ENCODE measurements at places on chromosomes 11 and 22. TPM values are rescaled to one million over a fixed set of nuclear protein-coding genes. Genes with fewer than 3 reads are reported as not detected.

ZNF280B gene
- total RNA-seq, result 51.2 TPM

PHF21B gene
- total RNA-seq, result 37.9 TPM

RIN1 gene
- total RNA-seq, result 8.5 TPM

MAJIN gene
- total RNA-seq, result 34.8 TPM

VPREB1 gene
- total RNA-seq, result not detected

PTDSS2 gene
- total RNA-seq, result 160 TPM

DEUP1 gene
- 11.7 TPM for total RNA-seq

GRCh38 chr11:1146365-1146764 lies 11.4 kb upstream of the MUC5AC start:
- DNase-seq, result no peak

- no peak for DNase-seq
Observed at GRCh38 chr22:30297991-30298701, 8.8 kb upstream of the CASTOR1 start.

- no peak for DNase-seq
Observed at GRCh38 chr11:127587511-127587910, 586.9 kb upstream of the KIRREL3 start.

- no peak for DNase-seq
Observed at GRCh38 chr11:1864831-1865665, 12.2 kb downstream of the LSP1 start.

GRCh38 chr11:133660202-133660568 lies 127.9 kb upstream of the OPCML start:
- DNase-seq, result no peak

GRCh38 chr22:42586381-42586780 lies 28.3 kb downstream of the POLDIP3 start:
- no peak for DNase-seq

GRCh38 chr22:19848298-19849224 lies 6.1 kb downstream of the GNB1L start:
- no peak for DNase-seq
